ENCODE measurements at places on chromosomes 6 and 20. TPM values are rescaled to one million over a fixed set of nuclear protein-coding genes. Genes with fewer than 3 reads are reported as not detected.
A peak's percentile ranks its signal among the peaks of the same experiment; 100 is the strongest.

DNA sequence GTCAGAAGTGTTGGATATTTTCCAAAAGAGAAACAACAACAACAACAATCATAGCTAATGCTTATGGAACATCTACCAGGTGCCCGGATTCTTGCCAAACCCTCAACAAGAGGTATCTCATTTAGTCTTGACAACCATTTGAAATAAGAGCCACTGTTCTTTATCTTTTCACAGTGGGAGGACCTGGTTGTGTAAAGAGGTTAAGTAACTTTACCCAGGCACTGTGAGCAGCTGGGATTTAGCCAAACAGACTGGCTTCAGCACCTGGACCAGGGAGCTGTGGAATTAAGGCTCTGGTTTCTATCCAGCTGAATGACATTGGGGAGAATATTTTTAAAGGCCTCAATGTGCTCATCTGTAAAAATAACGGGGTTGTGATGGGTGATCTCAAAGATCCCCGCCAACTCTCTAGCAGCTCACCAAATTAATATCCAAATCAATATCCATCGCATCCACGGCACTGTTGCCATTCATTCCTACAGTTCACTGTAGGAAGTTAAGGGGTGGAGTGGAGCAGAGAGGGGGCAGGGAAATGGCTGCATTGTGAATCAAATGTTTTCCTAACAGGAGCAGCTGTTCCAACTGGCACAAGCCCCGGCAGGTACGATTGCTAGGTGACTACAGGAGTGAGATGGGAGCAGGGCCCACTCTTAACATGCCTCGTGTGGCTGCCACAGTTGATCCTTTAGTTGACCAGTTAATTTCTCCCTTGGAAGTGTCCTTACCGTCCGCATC, 61.8 kb downstream of the GCNT2 start:
- DNase-seq: no peak

DNA sequence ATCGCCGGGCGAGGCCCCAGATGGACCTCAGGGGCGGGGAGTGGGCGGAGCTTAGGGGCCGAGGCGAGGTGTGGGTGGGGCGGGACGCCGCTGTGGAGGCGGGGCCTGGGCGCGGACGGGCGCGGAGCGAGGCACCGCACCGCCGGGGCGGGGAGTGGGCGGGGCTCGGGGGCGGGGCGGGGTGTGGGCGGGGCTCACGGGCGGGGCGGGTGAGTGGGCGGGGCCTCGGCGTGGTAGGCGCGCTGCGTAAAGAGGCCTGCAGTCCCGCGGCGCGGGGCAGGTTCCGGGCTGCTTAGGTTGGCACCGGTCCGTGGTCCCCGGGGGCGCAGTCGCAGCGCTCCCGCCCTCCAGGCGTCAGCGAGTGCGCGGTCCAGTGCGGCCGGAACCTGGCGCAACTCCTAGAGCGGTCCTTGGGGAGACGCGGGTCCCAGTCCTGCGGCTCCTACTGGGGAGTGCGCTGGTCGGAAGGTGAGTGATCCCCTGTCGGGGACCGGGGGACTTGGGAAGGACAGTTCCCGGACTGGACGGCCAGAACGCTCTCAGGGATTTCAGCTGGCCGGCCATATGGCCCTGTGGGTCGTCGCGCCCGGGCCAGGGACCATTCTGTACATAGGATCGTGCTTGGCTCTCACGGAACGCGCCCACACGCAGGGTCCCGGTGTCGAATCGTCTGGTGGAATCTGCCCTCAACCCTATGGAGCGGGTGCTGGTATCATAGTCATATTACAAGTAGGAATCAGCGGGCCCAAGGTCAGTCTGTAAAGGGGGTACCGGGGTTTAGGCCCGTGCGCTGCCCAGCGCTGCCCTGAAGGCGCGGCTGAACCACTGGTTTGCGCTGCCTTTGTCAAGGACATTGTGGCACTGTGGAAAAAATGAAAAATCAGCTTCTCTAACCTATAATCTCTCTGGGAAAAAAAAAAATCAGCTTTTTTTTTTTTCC, at the start of gene NQO2:
TSS of gene NQO2 (plus strand) at position 277 of the 940 bp plus-strand sequence. CDS start 6,659 bp downstream, outside the sequence.
- DNase-seq: peak; percentile 74

DNA sequence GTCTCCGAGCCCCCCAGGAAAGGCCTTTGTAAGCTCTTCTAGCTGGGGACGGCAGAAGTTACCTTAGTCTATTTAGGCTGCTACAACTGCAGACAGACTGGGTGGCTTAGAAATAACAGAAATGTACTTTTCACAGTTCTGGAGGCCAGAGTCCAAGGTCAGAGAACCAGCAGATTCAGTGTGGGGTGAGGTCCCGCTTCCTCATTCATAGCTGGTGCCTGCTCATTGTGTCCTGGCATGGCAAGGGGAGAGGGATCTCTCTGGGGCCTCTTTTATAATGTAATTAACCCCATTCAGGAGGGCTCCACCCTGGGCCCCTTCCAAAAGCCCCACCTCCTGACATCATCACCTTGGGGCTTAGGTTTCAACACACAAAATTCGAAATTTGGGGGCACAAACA, 315.1 kb downstream of the CDH4 start:
- no peak for DNase-seq

DNA sequence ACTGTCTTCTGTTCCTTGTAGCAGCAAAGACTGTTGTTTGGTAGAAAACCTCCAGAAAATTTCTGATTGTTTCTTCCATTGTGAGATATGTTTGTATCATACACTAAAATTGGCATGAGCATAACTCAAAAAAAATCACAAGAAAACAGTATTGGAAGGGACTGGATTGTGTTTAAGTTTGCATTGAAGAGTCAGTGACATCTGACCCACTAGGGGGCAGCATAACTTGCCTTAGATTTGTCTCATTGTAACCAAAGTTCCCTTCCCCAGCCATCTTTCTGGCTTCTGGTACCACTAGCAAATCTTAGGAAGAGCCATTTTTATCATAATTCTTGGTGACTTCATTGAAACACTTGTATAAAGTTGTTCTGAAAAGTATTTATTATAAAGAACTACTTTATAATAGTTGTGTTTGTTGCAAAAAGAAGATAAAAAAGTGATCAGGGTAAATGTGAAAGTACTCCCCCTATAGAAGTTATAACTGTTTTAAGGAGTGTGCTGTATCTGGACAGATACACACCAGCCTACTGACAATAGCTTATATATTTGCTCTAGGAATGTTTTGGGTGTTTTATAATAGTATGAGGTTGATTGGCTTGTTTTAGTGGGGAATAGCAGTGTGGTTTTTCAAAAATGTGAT, 7.7 kb downstream of the CSTF1 start:
- peak; percentile 73 for DNase-seq

- DNase-seq: no peak
Measured at GRCh38 chr6:107982486-107982885, 24.5 kb upstream of the SEC63 start.

DNA sequence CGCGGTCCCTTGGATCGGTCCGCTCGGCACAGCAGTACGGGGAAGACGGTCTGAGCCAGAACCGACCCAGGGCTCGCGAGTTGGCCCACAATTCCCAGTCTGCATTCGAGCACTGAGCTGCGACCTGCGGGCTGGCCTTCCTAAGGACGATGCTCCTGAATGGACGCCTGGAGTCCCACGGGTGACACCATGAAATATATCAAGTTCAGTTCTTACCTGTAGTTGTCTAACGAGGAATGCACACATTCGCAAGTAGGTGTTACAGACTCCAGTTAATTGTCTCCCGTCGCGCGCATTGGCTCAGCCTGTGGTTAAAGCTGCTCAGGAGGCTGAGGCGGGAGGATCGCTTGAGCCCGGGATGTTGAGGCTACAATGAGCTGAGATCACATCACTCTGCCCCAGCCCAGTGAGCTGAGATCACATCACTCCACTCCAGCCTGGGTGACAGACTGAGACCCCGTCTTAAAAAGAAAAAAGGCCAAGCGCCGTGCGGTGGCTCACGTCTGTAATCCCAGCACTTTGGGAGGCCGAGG, 802 bp downstream of the PEX7 start:
- DNase-seq: no peak

The TPD52L1 gene
- total RNA-seq: 0.83 TPM
